ENCODE measurements at places on chromosomes 2 and 18.

GRCh38 chr2:103172821-103173220, 411.0 kb downstream of the TMEM182 start:
- no peak for DNase-seq

- DNase-seq: no peak
Measured at GRCh38 chr2:182655750-182656149, 60.3 kb upstream of the DNAJC10 start.

DNA sequence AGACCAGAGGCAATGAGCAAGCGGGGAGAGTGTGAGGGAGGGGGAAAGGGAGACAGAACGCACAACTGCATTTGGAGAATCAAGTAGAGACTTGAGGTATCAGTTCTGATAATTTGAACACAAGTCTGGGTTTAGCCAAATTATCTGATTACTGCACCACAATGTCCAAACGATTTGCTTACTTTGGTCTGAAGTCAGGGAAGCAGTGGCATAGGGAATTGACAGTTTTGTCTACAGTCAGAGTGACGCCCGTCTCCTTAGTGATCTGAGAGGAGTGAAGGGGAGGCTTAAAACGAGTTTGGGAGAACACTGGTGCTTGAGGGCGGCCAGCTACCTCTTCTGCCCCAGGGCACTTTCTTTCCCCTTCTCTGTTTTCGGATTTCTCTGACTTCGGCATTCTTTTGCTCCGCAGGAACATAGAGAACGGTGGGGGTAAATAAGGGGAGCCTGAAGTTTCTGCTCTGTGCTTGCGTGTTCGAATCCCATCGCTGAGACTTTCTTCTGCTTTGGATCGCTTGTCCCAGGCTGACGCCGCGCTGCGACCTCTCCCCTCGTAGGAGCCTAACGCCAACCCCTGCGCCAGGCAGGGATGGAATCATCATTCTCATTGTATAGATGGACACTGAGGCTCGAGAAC, 2.9 kb upstream of the DLX2 start:
- no peak for DNase-seq

DNA sequence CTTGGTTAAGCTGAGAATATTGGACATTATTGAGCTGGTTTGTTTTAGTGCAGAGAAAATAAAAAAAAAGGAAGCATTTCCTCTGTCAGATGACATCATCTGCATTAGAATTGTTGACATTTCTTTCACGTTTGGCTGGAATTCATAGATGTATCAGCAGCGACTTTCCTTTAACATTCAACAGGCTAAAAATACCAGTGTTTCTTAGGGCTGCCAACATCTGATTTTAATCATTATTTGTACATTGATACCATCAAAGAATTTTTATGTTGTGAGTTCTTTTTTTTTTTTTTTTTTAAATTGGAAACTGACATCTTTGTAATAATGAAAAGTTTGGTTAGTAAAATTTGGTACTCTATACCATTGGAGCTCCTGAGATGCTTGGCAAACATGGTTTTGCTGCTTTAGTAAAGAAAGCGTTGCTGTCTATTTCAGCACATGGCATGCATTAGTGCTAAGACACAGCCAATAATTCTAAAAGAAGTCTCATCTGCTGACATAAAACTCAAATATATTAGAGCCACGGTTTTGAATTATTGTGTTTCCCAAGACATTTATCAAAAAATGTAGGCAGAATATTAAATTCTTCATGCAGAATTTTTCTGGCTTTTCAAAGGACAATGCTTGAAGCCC, 33.6 kb downstream of the GTF2A1L start:
- DNase-seq: no peak

DNA sequence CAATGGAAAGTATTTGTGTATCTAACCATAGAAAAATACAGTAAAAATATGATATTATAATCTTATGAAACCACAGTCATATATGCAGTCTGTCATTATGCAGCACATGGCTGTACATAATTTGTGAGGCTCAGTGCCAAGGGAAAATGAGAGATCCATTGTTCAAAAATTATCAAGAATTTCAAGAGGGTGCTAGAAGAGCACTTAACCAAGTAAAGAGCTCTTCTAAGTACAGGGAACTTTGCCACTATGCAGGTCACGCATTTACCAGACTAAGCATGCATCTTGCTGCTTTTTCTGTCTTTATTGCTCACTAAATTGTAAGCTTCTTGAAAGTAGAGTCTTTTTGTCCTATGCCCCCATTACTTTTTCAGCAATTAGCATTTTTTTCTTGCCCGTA, 438.0 kb downstream of the LRP1B start:
- DNase-seq: no peak

GRCh38 chr18:25136416-25137196, 215.4 kb downstream of the ZNF521 start:
- no peak for DNase-seq

- DNase-seq: no peak
Measured at GRCh38 chr18:46541626-46542189, 115.3 kb downstream of the LOXHD1 start.

- no peak for DNase-seq
Measured at GRCh38 chr2:99984799-99985515, 157.4 kb downstream of the AFF3 start.

GRCh38 chr2:158477202-158477601, 20.4 kb downstream of the PKP4 start:
- no peak for DNase-seq

DNA sequence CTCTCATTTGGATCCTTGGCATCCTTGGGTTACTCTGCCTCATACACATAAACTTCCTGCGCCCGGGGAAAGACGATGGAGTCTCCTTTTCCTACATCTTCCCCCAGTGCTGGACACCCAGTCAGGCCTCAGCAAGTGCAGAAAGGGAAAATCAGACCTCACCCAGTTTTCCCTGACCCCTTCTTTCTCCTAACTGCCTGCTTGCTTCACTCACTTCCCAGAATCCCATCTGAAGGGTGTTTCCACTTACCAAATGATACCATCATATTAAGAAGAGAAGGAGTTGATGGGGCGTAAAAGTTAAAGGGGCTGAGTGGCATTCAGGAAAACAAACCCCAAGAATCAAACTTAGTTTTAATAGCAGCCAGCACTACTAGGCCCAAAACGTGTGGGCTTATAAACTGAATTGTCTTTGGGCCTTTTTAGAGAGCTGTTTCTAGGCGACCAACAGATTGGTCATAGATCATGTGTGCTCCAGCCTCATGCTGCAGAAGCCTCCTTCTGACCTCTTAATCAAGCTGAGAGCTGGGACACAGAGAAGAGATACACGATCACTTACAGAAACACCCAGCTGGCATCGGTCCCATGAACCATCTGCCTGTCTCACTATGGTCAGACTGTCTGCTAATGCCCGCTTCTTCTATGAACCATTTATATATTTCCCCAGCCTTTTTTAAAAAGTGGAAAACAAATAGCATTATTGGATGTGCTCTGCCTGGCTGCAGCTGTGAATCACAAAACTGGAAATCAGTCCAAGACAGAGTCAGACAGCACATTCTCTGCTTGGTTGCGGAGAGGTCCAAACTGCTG, 165.7 kb upstream of the SLC14A2 start:
- no peak for DNase-seq

DNA sequence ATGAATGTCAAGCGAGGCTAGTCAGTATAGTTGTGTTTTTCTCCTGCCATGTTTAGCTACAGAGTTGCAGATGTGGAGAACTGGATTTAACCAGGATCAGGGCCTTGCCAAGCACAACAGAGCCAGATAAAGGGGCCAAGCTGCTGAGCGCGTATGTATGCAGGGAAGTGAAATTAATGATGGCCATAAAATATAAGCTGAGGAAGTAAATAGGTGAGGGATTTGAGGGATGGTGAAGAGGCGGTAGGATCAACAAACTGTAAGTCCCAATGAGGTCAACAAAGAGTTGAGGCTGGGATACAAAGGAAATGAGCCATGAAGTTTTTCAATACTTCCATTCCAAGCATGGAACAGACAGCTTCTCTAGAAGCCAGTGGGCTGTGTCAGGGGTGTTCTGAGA, 10.6 kb downstream of the LRP2 start:
- DNase-seq: no peak

- DNase-seq: no peak
Measured at GRCh38 chr2:4151521-4151920, 448.1 kb downstream of the DCDC2C start.

DNA sequence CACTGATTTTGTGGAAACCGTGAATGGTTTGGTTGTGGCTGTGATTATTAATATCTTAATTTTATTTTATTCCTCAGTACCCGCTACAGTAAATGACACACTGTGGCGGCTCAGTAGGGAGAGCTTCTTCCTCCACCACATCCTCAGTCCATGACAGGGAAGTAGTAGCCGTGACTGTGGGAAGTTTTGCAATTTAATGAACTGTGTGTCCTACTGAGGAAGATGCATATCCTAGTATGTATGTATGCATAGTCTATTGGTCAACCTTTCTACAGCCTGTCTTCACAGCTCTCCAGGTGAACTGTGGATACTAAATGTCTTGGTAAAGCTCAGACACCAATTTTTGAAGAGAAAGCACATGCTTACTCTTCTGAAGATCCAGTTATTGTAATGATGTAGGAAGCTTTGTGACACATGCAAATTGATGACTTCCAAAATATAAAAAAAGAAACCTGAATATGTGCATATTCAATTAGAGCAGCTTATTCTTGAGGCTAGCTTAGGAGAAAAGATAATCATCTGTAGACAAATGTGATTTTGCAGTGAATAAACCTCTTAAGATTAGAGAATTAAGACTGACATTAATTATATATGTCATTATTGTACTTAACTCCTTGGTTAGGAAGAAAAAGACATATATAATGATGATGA, 384.3 kb upstream of the CNTNAP5 start:
- no peak for DNase-seq

- no peak for DNase-seq
Measured at GRCh38 chr2:55781542-55781941, 87.9 kb upstream of the PNPT1 start.

GRCh38 chr2:11636593-11637295, 33.3 kb downstream of the NTSR2 start:
- DNase-seq: no peak

DNA sequence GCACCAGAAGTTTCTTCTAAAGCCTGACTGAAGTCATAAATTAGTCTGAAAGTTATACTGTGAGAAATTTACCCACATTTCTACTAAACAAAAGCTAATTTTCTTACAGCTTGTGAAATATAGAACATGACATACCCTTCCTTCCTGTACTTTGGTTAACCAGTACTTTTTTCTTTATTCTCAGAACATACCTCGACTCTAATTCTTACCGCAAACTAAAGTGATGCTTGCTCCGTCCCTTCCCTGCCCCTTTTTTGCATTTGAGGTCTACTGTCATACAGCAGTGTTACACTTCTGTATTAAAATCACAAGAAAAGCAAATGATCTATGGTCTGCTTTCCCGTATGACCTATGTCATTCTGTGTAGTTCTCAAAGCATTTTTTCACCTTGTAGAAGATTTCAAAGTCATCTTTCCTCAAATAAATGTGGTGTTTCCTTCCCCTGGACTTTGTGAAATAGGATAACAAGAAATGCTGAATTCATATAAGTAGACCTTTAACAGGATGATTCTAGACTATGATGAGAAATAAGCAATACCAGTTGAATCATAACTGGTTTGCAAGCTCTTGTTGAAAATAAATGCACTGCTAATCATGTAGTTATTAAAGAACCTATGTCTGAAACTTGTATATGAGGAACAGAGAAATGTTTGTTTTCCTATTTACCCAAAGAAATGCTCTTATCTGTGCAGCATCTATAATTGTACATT, 30.4 kb downstream of the CYTIP start:
- DNase-seq: peak; percentile 41

GRCh38 chr2:64828261-64828660, 160.9 kb upstream of the SLC1A4 start:
- DNase-seq: no peak

DNA sequence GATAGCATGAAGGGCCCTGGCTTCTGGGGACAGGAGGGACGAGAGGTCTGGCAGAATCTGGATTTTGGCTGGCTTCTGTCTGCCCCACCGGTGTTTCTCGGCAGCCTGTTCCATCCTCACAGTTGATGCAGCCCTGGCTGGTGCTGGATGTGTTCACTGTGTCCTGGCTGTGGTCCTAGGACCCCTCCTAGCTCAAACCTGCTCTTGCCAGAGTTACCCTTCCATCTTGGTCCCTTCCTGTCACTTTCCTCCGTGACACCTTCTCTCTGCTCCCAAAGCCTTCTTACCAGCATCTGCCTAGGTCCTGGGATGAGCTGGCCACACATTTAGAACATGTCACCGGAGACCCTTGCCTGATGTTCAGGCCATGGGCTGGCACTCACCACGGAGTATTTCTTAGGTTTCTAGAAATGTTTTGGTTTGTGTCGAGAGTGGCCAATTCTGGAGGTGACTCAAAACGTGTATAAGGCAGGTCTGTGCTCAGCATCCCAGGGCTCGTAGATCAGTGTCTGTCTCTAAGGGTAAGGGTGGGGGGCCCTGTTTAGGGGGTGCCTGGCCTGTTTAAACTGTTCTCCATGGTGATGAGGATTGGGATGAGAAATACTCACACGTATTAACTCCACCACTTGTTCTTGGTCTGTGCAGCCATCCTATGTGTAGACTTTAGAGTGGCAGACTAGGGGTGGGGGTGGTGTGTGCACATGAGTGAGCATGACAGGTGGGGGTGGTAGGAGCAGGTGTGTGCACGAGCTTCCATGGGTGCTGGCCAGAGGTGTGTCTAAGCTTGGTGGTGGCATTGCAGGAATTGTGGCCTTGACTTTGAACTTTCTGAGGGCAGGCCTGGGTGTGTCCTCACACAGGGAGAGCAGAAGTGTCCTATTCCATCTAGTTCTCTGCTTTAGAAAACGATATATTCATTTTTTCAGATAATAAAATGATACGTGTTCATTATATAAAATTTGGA, 162.7 kb downstream of the DYSF start:
- DNase-seq: no peak

DNA sequence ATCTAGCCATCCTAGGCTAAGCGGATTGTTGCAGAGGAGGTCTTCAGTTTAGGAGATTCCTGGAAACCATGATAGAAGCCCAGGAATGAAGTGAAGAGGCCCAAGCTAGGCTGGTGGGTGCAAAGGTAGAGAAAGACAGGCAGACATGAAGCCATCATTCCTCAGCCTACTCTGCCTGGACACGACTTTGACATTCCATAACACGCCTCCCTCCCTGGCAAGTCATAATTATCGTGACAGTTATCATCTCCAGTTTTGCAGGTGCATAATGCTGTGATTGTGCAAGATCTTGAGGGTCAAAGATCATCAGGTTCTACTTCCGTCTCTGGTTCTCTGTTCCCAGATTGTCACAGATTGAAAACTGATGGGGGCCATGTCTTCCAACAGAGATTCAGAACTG, 15.2 kb upstream of the FZD5 start:
- DNase-seq: no peak

GRCh38 chr2:42047488-42048298, at the start of gene PKDCC:
TSS of gene PKDCC (plus strand) at chr2:42048021. CDS start at chr2:42048200, 179 bp downstream.
- peak; percentile 60 for DNase-seq

DNA sequence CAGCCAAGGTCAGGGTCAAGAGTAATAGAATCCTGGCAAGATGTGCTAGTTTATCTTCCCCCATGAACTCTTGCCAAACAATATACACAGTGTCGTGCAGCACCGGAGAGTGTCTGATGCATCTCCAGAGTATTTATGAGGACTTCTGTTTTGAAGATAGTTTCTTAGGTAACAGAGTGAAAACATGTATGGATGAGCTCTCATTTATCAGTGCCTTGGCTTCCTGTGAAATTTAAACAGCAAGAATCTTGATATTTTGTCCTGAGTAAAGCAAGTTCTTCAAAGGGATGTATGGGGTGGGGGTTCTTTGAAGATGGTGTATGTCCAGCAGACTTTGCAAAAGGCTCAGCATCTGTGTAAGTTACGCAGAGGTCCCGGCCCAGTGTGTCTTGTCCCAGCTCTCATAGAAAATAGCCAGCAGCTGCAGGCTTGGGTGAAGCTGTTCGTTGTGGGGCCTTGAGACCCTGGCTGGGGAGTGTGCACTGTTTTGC, 361.0 kb upstream of the NT5C1B start:
- no peak for DNase-seq

- DNase-seq: no peak
Measured at GRCh38 chr2:61244694-61245093, 82.7 kb downstream of the C2orf74 start.
